ENCODE measurements at places on chromosomes 3 and 15. TPM values are rescaled to one million over a fixed set of nuclear protein-coding genes. Genes with fewer than 3 reads are reported as not detected.

GRCh38 chr15:38867556-38867955 is 302.9 kb upstream of the RASGRP1 start:
- no peak overlapping the region for H3K27ac ChIP-seq
- peaks cover 17% of the 10 kb centered on the region for H3K4me1 ChIP-seq
- no peak overlapping the region for H3K4me3 ChIP-seq
- H3K36me3 ChIP-seq: no peaks in the 10 kb centered on the region

DNA sequence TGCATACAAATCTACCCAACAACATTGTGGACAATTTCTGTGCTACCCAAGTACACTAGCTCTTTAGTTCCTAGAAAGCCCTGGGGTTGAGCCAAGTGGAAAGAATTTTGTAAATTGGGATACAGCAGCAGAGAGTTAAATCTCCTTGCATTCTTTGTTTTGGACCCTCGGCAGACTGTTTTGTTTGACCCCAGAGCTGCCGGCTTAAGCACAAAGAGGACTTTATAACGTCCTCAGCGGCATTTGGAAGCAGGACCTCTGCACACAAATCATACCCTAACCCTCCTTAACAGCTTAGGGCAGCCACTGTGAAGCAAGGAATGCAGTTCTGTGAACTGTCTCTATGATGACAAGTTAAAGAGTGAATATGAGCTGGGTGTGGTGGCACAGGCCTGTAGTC is 415.3 kb downstream of the CNTN4 start:
- no peak for DNase-seq
- no peaks in the 10 kb centered on the region for H3K36me3 ChIP-seq
- no peaks in the 10 kb centered on the region for H3K27me3 ChIP-seq
- H3K4me1 ChIP-seq: no peaks in the 10 kb centered on the region
- H3K27ac ChIP-seq: no peak overlapping the region

GRCh38 chr3:162122405-162122804 is 625.8 kb downstream of the OTOL1 start:
- no peak for DNase-seq
- H3K4me1 ChIP-seq: no peaks in the 10 kb centered on the region
- H3K4me3 ChIP-seq: no peak overlapping the region
- no peaks in the 10 kb centered on the region for H3K27me3 ChIP-seq

GRCh38 chr3:188067932-188068331 is 86.0 kb upstream of the LPP start:
- no peak for DNase-seq
- H3K27me3 ChIP-seq: no peaks in the 10 kb centered on the region
- no peaks in the 10 kb centered on the region for H3K36me3 ChIP-seq
- no peaks in the 10 kb centered on the region for H3K4me1 ChIP-seq
- no peak overlapping the region for H3K27ac ChIP-seq

Gene TIMP4
- total RNA-seq: not detected

Gene THBS1
- 24.3 TPM for total RNA-seq

Gene CCDC54
- not detected for total RNA-seq

Gene NUP210
- total RNA-seq: 0.10 TPM
